ENCODE measurements at places on chromosomes 3 and 15. TPM values are rescaled to one million over a fixed set of nuclear protein-coding genes. Genes with fewer than 3 reads are reported as not detected.

DNA sequence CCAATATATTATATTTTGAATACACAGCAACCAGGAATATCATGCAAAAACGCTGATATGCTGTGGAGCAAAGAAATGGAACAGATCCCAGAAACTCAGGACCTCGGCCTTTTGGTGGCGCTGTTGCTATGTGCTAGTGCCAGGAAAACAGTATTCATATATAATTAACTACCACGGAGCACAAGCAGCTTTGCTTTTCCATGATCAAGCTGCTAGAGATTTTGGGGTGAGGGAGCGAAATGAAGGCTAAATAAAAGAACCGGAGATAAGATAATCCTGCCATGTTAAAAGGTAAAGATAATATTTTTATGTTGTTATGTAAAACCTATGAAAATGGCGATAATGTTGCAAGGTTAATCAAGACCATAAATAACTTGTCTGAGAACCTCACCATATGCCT lies 157.7 kb upstream of the FAM3D start:
- DNase-seq, result no peak

GRCh38 chr3:22765679-22766078 lies 437.4 kb upstream of the UBE2E2 start:
- no peak for DNase-seq

GRCh38 chr3:128170866-128171516 lies 17.7 kb downstream of the EEFSEC start:
- no peak for DNase-seq

- DNase-seq, result no peak
Measured at GRCh38 chr3:187919048-187919447, 173.8 kb upstream of the BCL6 start.

DNA sequence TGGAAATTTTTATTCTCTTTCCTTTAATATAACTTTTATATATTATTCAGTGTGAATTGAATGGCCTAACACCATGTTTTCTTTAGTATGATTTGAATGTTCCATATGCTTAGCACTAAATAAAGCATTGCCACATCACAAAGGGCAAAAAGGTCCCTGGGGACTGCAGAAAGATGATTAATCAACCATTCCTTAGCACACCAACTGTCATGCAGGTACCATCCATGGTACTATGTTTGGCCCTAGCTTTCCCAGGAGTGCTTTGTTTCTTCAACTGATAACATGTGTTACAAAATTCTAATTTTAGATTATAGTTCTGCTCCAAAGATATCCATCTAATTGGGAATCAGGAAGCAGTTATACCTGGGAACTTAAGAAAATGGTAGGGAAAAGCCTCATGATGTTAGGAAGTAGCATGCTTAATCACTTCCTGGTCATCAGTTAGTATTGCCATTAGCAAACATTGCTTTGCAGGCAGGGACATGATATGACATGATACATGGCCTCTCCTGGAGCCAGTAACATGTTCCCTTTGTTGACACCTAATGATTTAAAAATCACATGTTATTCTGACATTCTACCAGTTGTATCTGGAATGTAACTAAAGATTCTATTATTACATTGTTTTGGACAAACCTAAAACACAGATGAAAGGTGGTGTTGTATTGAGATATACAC lies 712.6 kb upstream of the GBE1 start:
- no peak for DNase-seq

The TRA2B gene
- 267 TPM for total RNA-seq

The DLG1 gene
- total RNA-seq, result 67.8 TPM

The GABRA5 gene
- total RNA-seq, result not detected

- no peak for DNase-seq
Measured at GRCh38 chr3:185727873-185728272, 97.0 kb downstream of the IGF2BP2 start.

The SERPINI2 gene
- not detected for total RNA-seq

DNA sequence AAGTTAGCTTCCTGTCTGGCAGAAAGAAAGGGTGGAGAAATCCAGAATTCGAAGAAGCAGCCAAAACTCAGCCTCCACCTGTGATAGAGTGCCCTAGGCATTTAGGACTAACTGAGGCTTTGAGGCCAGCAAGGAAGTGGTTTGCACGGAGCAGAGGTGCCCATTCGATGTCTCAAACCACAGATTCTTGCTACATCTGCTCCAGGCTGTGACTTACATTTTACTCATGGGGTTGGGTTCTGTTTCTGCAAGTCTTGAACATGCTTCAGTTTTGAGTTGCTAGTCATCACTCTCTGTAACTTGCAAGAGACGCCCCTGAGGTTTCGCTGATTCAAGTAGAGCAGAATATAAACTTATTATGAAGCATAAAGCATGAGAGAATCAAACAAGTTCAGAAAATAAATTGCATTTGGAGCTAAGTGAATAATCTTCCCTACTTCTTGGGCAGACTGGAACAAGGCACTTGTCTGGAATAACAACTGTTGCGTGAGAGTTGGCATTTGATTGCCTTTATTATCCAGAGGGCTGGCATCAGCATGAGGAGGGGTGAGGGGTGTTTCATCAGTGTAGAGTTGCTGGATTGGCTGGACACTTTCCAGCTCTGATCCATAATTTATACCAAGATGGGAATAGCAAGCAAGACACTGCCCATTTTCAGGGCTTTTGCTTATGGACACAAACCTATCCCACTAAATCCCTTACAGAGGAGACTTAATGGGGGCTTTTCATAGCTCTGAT lies 256.5 kb downstream of the AGBL1 start:
- no peak for DNase-seq

GRCh38 chr3:159416856-159417255 lies 571.8 kb upstream of the IL12A start:
- no peak for DNase-seq

DNA sequence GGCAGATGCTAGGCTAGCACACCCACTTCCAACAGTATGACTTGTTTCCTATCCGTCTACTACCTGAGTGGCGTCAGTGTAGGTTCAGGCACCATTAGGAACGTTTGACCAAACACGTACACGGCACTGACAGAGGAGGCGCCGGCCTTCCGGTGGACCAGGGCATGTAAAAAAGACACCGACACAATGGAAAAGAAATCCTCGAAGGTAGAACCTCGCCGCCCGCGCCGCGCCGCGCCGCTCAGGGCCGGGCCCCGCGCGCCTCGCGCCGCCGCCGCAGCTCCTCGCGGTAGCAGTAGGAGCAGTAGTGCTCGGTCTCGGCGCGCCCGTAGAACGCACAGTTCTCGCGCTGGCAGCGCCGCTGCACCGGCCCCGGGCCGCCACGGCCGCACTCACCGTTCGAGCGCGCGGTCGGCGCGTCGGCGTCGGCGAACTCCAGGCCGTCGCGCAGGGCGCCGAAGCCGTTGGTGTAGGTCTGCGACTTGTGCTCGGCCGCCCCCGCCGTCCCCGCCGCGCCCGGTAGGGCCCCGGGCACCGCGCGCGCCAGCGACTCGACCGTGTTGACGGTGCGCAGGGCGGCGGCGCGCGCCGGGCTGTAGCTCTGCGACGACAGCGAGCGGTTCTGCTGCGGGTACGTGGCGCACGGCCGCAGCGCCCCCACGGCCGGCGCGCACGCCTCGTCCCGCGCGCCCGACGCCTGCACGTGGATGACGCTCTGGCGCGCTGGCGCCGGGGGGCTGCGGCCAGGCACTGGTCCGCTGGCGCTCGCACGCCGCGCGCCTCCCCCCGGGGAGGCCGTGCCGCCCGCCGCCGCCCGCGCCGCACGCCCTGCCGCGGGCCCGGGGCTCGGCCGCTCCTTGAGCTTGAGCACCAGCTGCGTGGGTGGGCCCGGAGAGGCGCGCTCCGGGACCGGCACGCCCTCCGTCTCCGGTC lies 156.7 kb downstream of the KLF13 start:
- DNase-seq, result no peak

All from thoracic aorta (tissue), 2 donors.